ENCODE measurements at places on chromosomes 2 and 18. TPM values are rescaled to one million over a fixed set of nuclear protein-coding genes. Genes with fewer than 3 reads are reported as not detected.
A peak's percentile ranks its signal among the peaks of the same experiment; 100 is the strongest.

Gene GAL3ST2
- polyA plus RNA-seq, result 0.31 TPM

Gene SMIM21
- polyA plus RNA-seq, result not detected

GRCh38 chr18:2510416-2510815, 60.9 kb downstream of the METTL4 start:
- H3K4me1 ChIP-seq, result peaks cover 5% of the 10 kb centered on the region
- H3K36me3 ChIP-seq, result no peaks in the 10 kb centered on the region
- no peak overlapping the region for H3K4me3 ChIP-seq
- DNase-seq, result no peak
- H3K27me3 ChIP-seq, result no peaks in the 10 kb centered on the region
- no peak overlapping the region for H3K27ac ChIP-seq

DNA sequence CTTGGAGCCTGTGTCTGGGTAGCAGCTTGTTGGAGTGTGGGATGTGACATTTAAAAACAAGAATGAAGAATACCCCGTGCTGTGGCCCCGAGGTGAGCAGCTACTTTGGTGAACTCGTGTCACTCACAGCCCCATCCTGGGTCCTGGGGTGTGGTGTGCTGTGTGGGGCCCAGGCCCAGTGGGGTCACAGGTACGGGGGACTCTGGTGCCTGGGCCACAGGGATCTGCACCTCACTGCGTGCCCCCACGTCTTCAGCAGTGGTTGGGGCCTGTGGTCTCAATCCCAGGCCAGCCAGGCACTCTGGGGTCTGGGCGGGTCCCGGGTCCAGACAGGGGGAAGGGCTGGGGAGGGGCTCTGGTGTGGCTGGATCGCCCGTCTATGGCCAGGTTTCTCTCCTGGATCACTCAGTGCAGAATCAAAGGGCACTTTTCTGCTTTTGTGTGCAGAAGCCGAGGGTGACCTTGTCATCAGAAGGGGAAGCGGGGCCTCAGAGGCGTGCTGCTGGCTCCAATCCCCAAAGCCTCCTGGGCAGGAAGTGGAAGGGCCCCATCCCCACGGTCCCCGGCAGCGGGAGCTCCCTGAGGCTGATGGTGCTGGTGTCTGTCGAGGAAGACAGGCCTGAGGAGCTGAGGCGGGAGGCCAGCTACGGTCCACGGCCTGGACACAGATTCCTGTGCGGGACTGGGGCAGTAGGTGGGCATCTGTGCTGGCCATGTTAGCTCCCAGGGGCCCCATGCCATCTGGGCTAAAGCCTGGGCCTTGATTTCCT, 1.4 kb downstream of the GPR35 start:
- H3K27ac ChIP-seq, result no peak overlapping the region
- H3K4me3 ChIP-seq, result no peak overlapping the region
- no peak for DNase-seq

Gene EFEMP1
- 171 TPM for polyA plus RNA-seq

Gene GKN2
- 1.2 TPM for polyA plus RNA-seq

Gene RTN4
- 200 TPM for polyA plus RNA-seq

Gene MAL
- 1.5 TPM for polyA plus RNA-seq

DNA sequence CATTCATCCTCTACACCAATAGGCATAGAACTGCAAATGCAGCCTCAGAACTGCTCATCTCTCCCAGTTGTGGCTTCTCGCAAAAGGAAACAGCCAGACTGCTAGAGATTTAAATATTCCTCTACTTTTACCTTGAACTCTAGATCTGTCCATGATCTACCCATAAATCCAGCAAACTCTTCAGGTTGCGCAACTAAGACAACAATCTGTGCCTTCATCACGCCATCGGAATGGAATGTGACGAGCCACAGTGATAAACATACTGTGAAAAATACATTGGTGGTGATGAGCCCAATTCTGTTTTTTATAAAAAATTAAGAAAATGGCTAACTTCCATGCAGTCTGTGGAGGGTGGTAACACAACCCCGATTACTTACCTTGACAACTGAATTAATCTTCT, 626.7 kb downstream of the LRRTM4 start:
- no peak overlapping the region for H3K4me3 ChIP-seq
- H3K36me3 ChIP-seq, result no peaks in the 10 kb centered on the region
- H3K27ac ChIP-seq, result no peak overlapping the region
- no peak for DNase-seq
- H3K27me3 ChIP-seq, result no peaks in the 10 kb centered on the region
- H3K4me1 ChIP-seq, result no peaks in the 10 kb centered on the region

- peak; percentile 1 for DNase-seq
- H3K27me3 ChIP-seq, result no peaks in the 10 kb centered on the region
- peaks cover 10% of the 10 kb centered on the region for H3K36me3 ChIP-seq
Measured at GRCh38 chr2:63589148-63589958, 590 bp downstream of the MDH1 start.

Gene NDC80
- polyA plus RNA-seq, result 27.3 TPM

GRCh38 chr2:197322724-197323720, 12.4 kb upstream of the ANKRD44 start:
- H3K4me1 ChIP-seq, result no peaks in the 10 kb centered on the region
- no peak overlapping the region for H3K4me3 ChIP-seq
- H3K27ac ChIP-seq, result no peak overlapping the region

Gene REG3G
- not detected for polyA plus RNA-seq

DNA sequence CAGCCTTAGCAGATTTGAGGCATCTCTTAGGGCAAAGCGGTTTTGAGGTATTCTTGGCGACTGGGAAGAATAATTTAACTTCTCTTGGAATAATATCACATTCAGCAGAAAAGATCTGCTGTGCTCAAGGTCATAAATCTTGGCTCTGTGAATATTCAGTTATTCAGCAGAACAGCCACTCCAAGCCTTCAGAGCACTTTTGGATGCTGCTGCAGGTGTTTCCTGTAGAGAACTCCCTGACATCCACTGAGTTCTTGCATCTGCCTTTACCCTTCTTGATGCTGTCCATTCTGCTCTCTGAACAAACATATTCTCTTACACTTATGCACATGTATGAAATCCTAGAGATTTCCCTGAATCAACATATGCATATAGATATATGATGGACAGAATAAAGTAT, 390.3 kb downstream of the NRXN1 start:
- no peak overlapping the region for H3K4me3 ChIP-seq
- H3K4me1 ChIP-seq, result no peaks in the 10 kb centered on the region
- no peak for DNase-seq
- no peaks in the 10 kb centered on the region for H3K36me3 ChIP-seq
- H3K27me3 ChIP-seq, result no peaks in the 10 kb centered on the region

DNA sequence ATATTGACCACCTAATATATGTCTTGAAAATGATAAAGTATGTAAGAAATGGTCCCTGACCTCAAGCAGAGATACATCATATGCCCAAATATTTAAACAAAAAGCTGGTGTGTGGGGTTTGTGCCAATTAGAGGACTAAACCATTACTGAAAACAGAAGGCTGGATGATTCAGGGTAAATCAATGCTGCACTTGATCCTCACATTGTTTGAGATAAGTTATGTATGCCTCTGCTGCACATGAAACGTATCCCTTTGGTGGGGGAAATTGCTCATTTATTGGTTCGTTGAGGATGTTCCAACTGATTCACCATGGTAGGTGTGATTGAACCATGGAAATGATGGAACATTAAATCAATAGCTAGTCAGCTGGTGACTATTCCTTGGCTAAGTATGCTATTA, 24.7 kb upstream of the DARS1 start:
- no peaks in the 10 kb centered on the region for H3K27me3 ChIP-seq
- H3K4me3 ChIP-seq, result no peak overlapping the region

Gene PTPRN
- 0.38 TPM for polyA plus RNA-seq
